H9 (cell line): ENCODE measurements at places on chromosomes 1 and 21. TPM values are rescaled to one million over a fixed set of nuclear protein-coding genes. Genes with fewer than 3 reads are reported as not detected.

GRCh38 chr1:90952906-90953305, 68.9 kb downstream of the ZNF644 start:
- H3K27me3 ChIP-seq: no peaks in the 10 kb centered on the region
- no peak overlapping the region for H3K4me3 ChIP-seq
- no peak overlapping the region for H3K27ac ChIP-seq

The DTL gene
- 70.1 and 73.0 TPM in 2 replicates for total RNA-seq

- no peaks in the 10 kb centered on the region for H3K36me3 ChIP-seq
- H3K4me1 ChIP-seq: no peaks in the 10 kb centered on the region
- H3K27me3 ChIP-seq: no peaks in the 10 kb centered on the region
- H3K27ac ChIP-seq: no peak overlapping the region
- H3K4me3 ChIP-seq: no peak overlapping the region
- DNase-seq: no peak
Observed at GRCh38 chr21:30101967-30102366, 64.6 kb downstream of the CLDN17 start.

DNA sequence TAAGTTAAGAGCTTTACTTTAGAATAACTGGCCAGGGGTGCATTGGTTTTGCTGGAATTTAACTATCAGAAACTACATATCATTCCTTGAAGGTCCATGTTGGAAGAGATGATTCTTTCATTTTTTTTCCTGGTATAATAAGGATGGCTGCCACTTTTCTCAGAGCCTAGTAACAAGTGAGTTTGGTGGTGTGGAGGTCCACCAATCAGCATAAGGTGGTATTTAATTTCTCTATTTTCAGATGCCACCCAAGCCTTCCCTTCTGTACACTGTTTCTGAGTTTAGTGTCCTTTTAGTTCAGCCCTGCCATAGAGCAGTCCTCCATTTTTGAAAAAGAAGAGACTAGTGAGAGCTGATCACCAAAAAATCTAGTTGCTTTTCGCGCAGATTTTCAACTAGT, 386.3 kb downstream of the USP25 start:
- peaks cover 1% of the 10 kb centered on the region; the same call in 2 of the 3 replicates for H3K36me3 ChIP-seq
- H3K4me1 ChIP-seq: no peaks in the 10 kb centered on the region
- no peak overlapping the region for H3K4me3 ChIP-seq
- no peak for DNase-seq
- no peaks in the 10 kb centered on the region for H3K27me3 ChIP-seq

- H3K4me1 ChIP-seq: peaks cover 6% of the 10 kb centered on the region; the same call in 1 of the 2 replicates
- no peak overlapping the region for H3K27ac ChIP-seq
- DNase-seq: no peak
- peaks cover 7% of the 10 kb centered on the region; the same call in 1 of the 2 replicates for H3K27me3 ChIP-seq
- no peak overlapping the region for H3K4me3 ChIP-seq
Observed at GRCh38 chr1:33429856-33430691, 821 bp downstream of the PHC2 start.

The FMO4 gene
- 1.8 and 3.0 TPM in 2 replicates for total RNA-seq
